ENCODE measurements at places on chromosomes 7 and 10.

DNA sequence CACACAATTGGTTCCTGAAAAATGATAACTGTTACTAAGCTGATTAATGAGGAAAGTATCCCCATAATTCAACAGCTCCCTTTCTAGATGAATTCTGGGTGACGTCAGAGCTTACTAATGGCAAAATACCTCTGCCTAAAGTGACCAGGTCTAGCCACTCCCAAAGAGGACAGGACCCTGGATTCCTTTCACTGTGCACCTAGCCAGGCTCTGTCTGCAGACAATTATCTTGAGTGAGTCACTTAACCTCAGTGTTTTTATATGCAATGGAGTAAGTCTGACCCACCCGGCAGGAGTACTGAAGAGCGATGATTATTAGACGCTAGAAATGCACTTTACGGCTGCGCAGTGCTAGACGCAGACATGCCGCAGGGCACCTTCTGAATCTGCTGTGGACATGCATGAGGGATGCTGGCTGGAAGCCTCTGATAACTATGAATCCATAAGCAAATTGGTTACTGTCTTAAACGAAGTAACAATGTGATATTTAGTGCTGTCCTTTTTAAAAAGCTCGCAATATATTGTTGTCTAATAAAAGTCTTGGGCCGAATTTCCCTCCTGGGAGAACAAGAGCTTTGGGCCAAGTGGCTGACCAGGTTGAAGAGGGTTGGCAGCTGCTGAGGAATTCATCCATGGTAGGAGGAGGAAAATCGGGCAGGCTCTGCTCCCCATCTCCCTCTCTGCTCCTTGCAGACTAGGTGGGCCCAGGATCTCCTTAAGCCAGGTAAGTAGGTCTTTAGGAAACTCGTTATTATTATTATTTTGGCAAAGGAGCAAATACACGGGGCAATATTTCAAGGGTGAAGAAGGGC lies 4.6 kb upstream of the INPP5A start:
- no peak for DNase-seq

GRCh38 chr10:93622942-93623341 lies 10.6 kb downstream of the PDE6C start:
- no peak for DNase-seq

DNA sequence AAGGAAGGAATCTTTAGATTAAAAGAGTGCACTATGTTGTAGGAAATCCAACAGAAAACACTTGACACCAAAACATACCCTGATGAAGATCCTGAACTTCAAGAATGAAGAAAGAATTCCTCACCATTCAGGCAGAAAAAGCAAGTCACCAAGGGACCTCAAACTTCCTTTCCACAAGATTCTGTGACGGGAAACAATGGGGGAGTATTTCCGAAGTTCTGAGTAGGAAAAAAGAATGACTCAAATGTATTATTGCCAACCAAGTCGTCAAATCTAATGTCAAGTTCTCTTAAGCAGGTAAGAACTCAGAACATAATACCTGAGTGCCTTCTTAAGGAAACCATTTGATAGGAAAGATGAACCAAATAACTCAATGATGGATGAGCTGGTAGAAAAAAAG lies 44.7 kb upstream of the MTURN start:
- DNase-seq: no peak

- DNase-seq: no peak
These were observed 254.1 kb upstream of the PFKP start for GRCh38 chr10:2813286-2813685.

DNA sequence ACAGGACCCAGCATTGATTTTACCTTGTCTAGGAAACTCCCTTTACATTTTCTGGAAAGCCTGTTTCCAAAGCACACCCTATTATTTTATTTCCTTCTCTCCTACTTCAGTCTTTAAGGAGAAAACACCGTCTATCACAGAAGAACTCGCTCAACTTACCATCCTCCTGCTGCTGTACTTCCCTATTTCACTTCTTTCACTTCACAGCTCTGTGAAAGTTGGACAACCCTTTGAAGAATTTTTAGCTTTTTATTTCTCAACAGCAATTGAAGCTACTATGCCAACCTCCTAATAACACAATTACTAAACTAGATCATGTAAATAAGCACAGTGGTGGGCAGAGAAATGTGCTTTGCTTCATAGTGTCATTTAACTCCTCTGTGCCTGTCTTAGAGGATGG lies 166.5 kb downstream of the TFEC start:
- DNase-seq: no peak

- DNase-seq: no peak
These were observed 3.6 kb downstream of the ODAD2 start for GRCh38 chr10:27995311-27995710.

GRCh38 chr10:6148908-6149307 lies 53.8 kb upstream of the PFKFB3 start:
- no peak for DNase-seq

GRCh38 chr7:130877991-130878305 lies 143.9 kb upstream of the KLF14 start:
- DNase-seq: no peak

DNA sequence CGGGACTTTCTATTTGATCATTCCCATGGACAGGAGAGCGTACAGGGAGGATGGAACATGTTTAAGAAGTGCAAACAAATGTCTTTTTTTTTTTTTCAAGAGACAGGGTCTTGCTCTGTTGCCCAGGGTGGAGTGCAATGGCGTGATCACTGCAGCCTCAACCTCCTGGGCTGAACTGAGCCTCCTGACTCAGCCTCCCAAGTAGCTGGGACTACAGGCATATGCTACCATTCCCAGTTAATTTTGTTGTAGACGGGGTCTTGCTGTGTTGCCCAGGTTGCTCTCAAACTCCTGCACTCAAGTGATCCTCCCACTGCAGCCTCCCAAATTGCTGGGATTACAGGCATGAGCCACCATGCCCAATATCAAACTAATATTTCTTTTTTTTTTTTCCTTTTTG lies 40.5 kb downstream of the SPDYE5 start:
- DNase-seq: no peak

DNA sequence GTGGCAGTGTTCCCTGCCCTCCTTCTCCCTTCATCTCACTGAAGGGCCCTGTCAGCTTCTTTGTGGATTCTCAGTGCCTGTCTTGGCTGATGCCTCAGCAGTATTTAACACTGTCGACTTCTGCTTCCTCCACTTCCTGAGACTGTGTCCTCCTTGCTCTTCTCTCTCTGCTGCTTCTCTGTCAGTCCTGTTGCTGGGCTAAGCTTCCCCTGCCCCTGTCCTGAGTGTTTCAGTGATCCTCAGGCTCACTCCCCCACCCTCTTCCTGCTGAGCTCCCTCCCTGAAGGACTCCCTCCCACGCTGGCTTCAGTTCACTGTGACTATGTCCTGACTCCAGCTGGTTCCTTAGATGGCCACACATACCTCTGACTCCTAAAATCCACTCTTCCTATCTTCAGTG lies 64.9 kb downstream of the CREM start:
- no peak for DNase-seq

All from NCI-H460 (cell line).